ENCODE measurements at places on chromosomes 7 and 10.

- no peak for DNase-seq
Measured at GRCh38 chr7:103149808-103150180, 895 bp upstream of the NAPEPLD start.

GRCh38 chr7:70553364-70553763 is 578.6 kb upstream of the GALNT17 start:
- no peak for DNase-seq

DNA sequence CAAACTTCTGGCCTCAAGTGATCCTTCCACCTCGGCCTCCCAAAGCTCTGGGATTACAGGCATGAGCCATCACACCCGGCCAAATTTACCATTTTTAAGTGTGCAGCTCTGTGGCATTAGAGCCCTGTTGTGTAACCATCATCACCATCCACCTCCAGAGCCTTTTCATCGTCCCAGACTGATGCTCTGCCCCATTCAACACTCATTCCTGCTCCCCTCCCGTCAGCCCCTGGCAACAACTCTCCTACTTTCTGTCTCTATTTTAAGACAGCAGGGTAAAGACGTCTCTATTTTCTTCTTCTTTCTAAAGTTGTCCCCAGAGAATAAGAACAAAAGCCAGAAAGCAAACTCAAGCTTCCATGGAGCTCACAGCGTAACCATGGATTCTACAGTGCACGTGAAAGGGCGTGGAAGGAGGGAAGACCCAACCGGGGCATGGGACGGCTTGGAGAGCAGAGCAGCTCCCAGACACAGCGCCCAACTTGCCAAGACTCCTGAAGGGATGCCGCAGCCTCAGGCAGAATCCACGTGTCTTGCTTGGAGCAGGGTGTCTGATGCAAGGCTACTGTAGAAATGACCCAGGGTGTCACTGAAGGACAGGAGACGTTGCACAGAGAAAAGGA is 42.7 kb upstream of the PITRM1 start:
- DNase-seq: no peak

- no peak for DNase-seq
Measured at GRCh38 chr10:64191286-64191685, 670.1 kb downstream of the REEP3 start.

DNA sequence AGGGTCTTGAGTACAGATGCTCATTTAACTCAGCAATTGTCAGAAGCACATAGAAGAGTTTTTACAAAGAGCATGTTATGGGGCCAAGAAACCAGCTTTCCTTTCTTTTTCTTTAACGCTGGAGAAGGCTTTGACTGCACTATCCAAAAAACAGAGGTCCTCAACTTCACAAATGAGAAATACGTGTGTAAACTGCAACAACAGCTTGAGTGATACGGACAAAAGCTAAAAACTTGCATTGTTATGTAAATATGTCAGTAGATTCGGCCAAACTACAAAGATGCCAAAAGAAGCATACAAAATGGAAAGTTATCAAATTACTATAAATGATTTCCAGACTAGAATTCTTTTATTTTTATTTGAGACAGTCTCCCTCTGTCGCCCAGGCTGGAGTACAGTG is 62.4 kb upstream of the C10orf90 start:
- no peak for DNase-seq

DNA sequence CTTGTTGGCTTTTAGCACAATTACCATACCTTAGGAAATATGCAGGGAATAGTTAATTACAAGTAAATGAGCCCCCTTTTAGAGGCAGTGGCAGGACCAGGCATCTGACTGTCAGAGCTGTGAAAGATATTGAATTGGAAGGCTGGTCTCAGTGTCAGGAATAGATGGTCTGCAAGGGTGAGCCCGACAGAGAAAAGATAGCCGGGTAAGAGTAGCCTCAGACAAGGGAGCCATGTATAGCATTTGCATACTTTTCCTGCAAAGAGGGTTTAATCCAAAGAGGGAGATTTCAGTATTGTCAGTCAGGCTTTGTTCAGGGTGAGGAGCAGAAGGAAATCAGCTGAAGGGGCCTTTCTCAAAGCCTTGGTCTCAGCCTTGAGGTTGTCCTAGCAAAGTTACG is 128.9 kb upstream of the FZD1 start:
- DNase-seq: no peak

DNA sequence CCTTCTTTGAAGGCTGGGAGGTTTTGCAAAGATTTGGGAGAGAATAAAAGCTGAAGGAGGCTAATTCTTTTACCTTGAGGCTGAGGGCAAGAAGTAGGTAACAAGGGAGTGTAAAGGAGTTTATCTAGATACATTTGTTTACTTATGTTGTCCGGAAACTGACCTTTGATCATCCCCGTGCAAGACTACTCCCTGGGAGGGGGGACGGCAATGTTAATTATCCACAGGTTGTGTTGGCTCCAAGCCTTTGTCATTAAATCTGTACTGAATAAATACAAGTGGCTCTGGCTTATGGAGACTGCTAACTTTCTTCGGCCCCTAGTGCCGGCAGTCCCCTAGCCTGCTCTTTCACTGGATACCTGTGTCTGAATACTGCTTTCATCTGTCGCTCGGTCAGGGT is 1250.6 kb upstream of the LRRTM3 start:
- no peak for DNase-seq

- no peak for DNase-seq
Measured at GRCh38 chr7:154781369-154782303, 221.3 kb downstream of the PAXIP1 start.

DNA sequence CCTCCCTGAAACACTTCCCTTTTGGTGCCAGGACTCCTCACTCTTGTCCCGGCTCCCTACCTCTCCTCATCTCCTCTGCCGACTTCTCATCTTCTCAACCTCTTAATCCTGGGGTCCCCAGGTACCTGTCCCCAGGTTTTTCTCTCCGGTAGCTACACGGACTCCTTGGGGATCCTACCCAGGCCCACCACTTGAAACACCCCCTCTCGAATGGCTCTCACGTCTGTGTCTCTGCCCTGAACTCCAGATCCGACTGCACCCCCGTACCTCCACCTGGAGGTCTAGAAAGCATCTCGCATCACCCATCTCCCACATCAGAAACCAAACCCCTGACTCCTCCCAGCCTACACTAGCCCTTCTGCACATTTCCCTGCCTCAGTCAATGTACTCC is 4.8 kb downstream of the TBATA start:
- no peak for DNase-seq

DNA sequence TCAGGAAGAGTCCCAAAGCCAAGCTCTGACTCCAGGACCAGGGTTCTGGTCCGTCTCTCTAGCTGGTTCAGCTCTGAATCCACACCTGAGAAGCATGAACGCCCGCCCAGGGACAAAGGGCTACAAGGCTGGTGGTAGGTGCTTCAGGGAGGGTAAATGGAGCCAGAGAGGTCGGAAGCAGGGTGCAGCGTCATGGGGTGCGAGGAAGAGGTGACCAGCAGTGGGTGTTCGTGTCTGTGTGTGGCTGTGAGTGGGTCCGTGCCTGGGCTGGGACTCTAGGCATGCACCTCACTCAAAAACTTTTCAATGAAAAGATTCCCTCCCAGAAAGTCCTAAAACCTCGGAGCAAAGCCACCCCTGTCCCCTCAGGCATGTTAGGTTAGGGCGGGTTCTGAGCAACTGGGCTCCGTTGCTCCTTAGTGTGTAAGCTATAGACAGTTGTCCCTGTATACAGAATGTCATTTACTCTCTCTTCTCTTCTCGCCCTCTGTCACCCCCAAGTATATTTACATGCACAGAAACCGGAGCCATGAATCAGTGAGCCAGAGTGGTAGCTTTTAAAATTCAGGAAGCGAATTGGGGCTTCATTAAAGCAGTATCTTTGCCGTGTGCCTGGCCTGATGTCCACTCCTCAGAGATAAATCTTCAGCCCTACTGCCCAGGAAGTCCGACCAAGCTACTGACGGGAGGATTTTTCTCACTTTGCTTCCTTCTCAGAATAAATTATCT is 12.3 kb upstream of the GATA3 start:
- DNase-seq: no peak

GRCh38 chr7:101124376-101125056 is 2.4 kb upstream of the SERPINE1 start:
- no peak for DNase-seq

DNA sequence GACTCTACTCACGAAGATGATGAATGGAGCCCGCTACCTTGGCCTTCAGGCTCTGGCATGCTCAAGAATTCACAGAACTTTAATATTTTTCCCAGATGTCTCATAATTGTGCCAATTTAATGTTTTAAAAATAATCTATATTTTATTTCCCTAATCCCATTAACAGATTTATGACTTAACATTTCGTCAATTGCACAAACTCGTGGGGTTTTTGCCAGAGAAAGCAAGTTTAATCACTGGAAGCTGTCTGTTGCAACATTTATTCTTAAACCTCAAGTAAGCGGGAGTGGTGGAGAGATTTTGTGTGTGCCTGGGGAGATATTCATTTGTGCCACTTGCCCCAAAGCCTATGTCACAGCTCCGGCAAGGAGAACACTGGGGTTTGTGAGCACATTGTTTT is 117.9 kb downstream of the TEX36 start:
- no peak for DNase-seq

- DNase-seq: no peak
Measured at GRCh38 chr7:98655611-98656010, 38.5 kb downstream of the NPTX2 start.

- DNase-seq: no peak
Measured at GRCh38 chr10:51251110-51251509, 176.8 kb downstream of the PRKG1 start.

All from activated naive CD4-positive, alpha-beta T cell treated with Interleukin-2 at 50 U/mL for 16 hours (primary cell).